ENCODE measurements at places on chromosomes 2 and 18.

DNA sequence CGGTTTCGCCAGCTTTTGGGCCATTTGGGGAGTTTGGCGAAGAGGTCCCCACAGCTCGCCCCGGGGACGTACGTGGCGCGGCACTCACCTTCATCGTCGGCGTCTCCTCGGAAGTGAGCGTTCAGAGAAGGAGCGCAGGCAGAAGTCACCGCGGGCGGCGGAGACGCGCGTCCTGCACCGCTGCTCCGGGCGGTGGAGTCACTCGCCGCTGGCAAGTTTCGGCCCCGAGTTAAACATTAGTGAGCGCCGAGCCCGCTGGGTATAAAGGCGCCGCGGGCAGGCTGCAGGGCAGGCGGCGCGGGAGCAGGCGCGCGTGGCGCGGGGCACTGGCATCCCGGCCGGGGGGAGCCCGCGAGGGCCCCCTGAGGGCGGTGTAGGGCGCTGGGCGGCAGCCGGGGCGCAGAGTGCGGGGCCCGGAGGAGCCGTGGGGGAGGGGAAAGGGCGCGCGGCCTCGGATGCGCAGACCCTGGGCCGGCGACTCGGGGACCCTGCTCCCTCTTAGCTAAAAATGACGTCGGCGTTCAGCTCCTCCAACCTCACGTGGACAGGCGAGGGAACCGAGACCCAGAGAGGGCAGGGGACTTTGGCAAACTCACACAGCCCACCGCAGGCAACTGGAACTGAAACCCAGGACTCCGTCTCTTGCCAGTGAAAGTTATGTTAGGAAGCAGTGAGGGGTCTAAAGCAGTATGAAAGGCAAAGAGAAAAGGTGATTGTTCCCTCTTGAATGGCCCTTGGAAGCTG, at the start of gene DPP4:
Gene DPP4 (minus strand): TSS at position 328 of the 744 bp plus-strand sequence. CDS start 234 bp downstream, at position 94.
- DNase-seq, result peak; percentile 17

DNA sequence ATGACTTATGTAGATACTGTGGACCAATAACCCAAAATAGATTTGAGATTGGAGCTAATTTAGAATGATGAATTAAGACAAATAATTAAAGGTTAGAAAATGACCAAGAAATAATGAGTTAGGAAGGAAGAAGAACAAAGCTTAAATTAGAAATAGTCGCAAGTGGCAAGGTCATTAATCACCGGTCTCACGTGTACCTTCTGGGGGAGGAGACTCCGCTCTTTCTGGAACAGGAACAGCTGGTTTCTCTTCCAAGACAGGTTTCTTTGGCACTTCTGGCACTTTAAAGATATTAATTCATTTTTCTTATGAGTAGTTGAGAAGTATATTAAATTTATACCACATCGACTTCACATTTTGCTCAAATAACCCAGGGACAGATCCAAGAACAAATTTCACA, 156.7 kb downstream of the TTN start:
- no peak for DNase-seq

DNA sequence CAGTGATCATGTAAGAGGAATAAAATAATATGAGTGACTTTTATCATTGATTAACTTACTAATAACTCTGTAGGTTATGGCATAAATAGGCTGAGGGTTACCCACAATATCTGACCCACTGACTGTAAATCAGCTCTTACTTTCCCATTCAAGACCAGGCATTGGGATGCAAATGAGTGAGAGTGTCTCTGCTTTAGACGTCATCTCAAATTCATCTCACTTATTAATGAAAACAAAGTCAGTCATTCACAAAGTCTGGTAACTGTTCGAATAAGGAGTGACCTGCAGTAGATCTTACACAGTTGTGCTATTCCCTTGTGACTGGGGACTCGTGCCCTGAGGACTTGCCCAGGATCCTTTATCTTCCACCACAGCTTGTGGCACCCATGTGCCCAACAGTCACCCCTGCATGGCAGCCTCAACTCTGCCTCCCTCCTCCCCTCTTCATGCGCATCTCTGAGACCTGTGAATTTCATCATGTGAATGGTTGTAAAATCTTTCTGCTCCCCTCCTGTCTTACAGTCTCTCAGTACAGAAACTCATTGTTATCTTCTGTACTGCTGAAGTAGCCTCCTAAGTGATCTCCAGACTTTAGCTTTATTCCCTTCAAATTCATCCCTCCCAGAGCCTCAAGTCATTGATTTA, 131.4 kb downstream of the ARHGAP28 start:
- DNase-seq, result no peak

GRCh38 chr2:2528846-2529245, 197.8 kb upstream of the MYT1L start:
- no peak for DNase-seq

DNA sequence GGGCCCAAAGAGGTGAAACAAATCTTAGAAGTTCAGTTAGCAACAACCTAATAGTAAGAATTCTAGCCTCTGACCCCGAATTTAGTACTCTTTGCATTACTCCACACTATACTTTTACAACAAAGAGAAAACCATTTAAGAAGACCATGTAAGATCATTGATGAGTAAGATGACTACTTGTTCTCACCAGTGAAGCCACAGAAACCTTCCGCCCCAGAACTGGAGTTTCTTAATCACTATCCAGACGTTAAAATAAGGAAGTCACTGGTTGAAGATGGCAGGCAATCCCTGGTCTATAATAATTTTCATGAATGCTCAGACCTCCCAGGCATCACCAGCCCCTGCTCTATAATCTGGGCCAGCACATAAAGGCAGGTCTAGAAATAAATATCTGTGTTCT, 95.0 kb downstream of the TMEM163 start:
- DNase-seq, result no peak

- no peak for DNase-seq
Measured at GRCh38 chr18:32333781-32334180, 136.9 kb downstream of the GAREM1 start.

DNA sequence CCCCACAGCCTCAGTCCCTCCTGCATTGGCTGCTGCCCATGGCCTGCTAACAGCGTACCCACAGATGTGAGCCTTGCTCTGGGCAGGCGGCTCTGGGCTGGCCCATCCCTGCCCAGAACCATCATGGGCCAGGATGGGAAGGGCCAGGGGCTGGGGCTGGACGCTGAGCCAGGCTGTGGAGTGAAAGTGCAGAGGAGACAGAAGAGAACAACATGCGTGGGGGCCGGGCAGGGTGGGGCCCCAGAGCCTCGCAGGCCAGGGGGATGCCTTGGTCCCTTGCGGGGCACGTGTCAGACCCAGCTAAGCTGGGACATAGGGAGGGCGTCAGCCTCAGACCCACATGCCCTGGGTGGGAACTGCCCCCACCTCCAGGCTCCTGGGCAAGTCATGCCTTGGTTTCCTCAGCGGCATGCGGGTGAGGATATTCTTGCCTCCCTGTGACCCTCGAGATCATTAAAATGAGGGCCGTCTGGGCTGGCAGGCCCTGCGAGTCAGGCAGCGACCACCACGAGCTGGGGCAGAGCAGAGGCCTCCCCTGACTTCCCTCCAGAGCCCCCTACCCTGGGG, 27.3 kb downstream of the GPC1 start:
- DNase-seq, result no peak

GRCh38 chr2:12197133-12197532, 450.7 kb downstream of the LPIN1 start:
- no peak for DNase-seq

DNA sequence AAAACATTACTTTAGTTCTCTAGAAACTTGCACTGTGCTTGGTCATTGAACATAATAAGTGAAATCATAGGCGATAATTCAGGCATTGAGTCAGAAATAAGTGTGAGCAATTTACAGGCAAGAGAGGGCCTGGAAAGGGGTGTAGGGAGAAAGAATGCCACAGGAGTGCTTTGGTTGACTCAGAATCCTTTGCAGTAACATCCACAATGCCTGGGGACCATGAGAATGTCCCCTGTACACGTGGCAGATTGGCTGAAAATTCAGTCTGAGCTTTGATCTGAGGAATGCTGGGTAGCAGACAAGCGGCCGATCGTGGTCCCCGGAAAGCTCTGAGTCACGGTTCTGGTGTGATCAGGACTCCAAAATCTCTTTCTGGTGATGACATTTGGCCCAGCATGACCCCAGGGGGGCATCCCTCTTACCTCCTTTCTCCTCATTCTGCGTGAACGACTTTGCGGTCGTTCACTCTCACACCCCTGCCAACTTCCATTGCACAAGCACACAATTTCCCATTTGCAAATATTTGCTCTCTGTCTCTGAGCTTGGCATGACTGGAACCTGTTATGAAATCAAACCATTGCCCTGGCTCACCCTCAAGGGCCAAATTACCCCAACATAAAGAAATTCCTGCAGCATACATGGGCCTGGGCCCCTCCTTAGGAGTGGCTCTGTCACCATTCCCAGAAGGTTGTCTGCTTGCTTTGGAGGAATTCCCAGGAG, 305.0 kb upstream of the EPAS1 start:
- DNase-seq, result no peak

DNA sequence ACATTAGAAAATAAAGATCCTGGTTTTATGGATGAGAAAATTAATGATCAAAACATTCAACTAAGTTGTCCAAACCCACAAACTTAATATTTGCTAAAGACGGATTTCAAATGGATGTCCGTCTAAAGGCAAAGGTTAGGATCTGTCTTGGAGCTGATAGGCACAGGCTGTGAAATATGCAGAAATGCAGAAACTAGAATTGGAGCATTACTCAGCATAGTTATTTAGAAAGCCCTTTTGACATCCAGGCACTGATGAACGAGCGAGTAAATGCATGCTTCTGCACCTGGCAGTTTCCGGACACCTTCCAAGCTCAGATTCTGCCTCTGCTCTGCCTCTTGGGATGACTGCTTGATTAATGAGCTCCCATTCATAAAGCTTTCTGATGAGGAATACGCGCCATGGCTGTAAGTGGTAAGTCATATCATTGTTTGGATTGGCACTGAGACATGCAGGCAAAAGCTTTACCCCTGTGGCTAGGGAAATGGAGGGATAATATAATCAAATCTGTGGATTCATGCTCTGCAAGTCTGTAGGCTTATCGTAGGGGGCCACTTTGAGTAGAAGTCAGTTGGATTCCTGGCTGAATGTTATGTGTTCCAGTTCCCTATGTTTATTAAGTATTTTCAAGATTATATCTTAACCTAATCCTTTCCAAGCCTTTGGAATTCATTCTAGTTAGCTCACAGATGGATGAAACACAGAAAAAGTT, 2176.3 kb upstream of the CELF4 start:
- no peak for DNase-seq

DNA sequence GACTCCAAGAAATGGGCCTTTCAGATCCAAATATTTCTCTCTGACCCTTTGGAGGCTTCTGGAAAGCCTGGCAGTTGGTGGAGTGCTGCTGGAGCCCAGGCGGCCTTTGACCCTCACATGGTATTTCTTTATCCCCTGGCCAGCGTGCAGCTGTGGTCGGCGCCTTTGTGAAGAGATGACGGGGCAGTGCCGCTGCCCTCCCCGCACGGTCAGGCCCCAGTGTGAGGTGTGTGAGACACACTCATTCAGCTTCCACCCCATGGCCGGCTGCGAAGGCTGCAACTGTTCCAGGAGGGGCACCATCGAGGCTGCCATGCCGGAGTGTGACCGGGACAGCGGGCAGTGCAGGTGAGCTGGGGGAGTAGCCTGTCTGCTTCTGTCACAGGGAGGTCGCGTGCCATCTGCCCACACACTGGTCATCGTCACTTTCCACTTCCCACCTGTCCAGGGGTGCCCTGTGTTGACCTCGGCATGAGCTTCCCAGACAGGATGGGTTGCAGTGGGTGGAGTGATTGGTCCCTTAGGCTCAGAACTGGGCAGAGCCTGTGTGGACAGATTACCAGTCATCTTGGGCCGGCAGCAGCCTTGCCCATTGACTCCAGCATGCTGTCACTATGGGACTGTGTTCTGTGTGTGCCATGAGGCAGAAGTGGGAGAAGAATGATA, 158.2 kb downstream of the LAMA3 start:
- no peak for DNase-seq

- no peak for DNase-seq
Measured at GRCh38 chr2:38765149-38765548, 12.9 kb upstream of the GEMIN6 start.

GRCh38 chr18:77254711-77255405, 5.2 kb downstream of the GALR1 start:
- DNase-seq, result no peak

GRCh38 chr2:12034382-12034781, 287.9 kb downstream of the LPIN1 start:
- DNase-seq, result no peak

- no peak for DNase-seq
Measured at GRCh38 chr18:76446321-76447257, 48.5 kb downstream of the ZNF516 start.

DNA sequence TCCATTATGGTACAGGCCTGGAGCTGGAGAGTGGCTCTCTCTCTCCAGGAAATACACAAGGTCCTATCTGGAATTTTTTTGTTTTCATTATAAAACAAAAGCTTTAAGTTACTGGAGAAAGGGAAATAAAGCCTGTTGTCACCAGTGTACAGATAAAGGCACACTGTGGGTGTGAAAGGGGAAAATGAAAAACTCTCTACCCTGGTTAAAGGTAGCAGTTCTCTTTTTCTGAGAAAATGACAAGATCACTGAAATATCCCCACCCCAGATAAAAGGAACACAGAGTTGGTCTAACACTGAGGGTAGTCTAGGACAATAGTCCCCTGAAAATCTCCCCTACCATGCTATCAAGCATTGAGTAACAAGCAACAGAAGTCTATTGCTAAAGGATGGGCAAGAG, 438.7 kb downstream of the MBD2 start:
- DNase-seq, result no peak

GRCh38 chr2:239161711-239162140, 239.1 kb downstream of the HDAC4 start:
- no peak for DNase-seq

GRCh38 chr2:58633613-58634365, 392.7 kb upstream of the FANCL start:
- DNase-seq, result no peak

GRCh38 chr2:225282858-225283710, 116.4 kb upstream of the NYAP2 start:
- DNase-seq, result no peak
